ENCODE measurements at places on chromosomes 4 and X. TPM values are rescaled to one million over a fixed set of nuclear protein-coding genes. Genes with fewer than 3 reads are reported as not detected.

DNA sequence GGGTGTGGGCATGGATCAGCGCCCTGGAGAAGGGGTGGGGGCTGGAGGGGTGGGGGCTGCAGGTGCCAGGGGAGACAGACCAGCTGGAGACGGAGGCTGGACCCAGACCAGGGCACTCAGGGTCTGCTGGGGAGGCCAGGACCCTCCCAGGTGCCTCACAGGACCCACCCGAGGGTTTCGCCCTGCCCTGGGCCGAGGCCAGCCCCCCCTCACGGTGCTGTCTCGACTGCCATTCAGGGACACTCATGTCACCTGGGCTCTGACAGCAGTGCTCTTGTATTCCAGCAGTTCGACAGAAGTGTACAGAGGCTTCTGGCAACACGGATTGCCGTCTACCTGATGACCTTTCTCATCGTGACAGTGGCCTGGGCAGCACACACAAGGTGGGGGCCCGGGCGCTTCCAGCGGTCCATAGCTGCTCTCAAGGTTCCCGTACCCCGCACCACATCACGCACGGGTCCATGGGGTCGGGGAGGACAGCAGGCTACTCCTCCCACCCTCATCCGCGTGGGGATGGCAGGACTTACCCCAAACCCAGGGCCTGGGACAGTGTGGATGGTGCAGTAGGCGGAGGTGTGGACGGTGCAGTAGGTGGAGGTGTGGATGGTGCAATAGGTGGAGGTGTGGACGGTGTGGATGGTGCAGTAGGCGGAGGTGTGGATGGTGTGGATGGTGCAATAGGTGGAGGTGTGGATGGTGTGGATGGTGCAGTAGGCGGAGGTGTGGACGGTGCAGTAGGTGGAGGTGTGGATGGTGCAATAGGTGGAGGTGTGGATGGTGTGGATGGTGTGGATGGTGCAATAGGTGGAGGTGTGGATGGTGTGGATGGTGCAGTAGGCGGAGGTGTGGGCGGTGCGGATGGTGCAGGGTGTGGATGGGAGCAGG, 18.1 kb downstream of the TMEM175 start:
- DNase-seq: no peak

- no peak for DNase-seq
Observed at GRCh38 chr4:3418029-3418762, 23.6 kb upstream of the HGFAC start.

DNA sequence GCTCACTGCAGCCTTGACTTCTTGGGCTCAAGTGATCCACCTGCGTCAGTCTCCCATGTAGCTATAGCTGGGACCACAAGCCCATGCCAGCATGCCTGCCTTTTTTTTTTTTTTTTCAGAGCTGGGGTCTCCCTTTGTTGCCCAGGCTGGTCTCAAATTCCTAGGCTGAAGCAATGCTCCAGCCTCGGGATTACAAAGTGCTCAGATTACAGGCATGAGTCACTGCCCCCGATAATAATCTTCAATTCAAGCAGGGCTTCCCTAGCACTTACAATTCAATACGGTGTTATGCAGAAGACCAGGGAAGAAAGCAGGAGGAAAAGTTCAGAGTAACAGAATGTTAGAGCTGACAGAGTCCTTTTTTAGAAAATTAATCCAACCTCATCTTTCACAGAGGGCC, 26.1 kb downstream of the OTOP1 start:
- DNase-seq: no peak

GRCh38 chrX:22136711-22137110, 104.6 kb downstream of the PHEX start:
- DNase-seq: no peak

- no peak for DNase-seq
Observed at GRCh38 chrX:110286106-110286505, 31.8 kb downstream of the AMMECR1 start.

DNA sequence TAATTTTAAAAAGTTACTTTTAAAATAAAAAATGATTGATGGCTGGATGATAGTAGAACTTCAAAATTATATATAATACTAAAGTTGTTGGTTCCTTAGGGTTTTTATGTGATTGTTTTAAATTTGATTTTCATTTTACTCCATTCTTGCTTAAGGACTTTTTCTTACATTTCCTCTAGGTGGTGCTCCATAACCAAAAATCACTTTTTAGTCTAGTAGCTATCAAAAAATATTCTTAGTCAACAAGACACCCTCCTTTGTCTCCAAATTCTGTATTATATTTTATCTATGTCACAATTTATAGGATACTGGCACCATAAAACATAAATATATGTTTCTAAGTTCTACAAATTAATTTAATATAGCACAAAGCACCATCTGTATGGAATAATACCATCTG, 67.2 kb upstream of the BRWD3 start:
- no peak for DNase-seq

- DNase-seq: no peak
Observed at GRCh38 chr4:53688186-53688790, 97.0 kb upstream of the LNX1 start.

DNA sequence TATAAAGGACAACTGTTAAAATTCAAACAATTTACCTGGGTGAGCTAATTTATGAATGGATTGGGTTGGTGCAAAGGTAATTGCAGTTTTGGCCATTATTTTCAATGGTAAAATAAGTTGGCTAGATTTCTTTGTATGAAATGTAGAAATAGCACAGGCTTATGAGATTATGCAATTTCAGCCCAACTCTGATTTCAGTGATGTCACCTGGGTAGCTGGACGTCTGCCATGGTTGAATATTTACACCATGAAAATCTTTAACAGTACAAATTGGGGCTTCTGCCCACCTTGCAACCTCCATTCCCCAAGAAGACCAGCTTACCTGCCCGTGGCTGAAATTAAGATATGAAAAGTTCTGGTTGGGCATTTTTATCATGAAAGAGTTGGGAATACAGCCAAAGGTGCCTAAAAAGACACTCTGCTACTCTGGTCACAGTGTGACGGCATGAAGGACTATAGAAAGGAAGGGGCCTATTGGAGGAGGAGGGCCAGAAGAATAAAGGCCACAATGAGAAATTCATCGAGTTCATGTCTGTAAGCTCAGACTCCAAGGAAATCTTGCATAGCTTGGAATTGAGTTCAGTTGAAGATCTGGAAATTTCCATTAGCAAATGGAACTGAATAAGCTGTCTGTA, 29.7 kb downstream of the EGF start:
- DNase-seq: no peak

GRCh38 chr4:82372517-82373485, 990 bp downstream of the HNRNPD start:
- DNase-seq: no peak

DNA sequence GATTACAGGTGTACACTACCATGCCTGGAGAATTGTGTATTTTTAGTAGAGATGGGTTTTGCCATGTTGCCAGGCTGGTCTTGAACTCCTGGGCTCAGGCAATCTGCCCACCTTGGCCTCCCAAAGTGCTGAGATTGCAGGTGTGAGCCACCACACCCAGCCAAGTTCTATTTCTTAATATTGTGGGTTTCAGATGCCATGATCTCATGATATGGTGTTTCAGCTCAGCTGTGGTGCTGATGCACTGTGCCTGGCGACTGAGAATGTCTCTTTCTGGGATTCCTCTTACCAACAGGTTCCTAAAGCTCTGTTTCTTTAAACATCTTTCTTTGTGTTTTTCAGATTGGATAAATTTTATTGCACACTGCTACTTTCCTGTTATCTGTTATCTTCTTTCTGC, 17.3 kb upstream of the NDUFC1 start:
- DNase-seq: no peak

DNA sequence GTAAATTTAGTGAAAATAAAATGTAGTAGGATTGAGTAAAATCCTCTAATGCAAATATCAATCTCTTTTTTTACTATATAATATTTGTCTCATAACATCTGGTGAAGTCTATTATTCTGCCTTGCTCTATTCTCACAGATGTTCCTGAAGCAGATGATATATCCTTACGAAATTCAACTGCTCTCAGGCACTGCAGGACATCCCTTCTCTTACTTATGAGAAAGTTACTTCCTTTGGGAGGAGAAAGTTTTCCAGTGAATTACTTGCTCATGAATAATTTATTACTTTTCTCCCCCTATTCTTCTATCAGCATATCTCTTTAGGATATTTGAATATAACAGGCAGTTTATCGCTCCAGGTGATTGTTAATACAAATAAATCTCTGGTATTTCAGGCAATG, 75.6 kb upstream of the AGA start:
- DNase-seq: no peak

Gene MAOA
- 299 TPM for total RNA-seq

Gene HSFX3
- total RNA-seq: not detected

Gene AKAP14
- not detected for total RNA-seq

Gene ADH1C
- 4.8 TPM for total RNA-seq

Gene SORCS2
- 3.3 TPM for total RNA-seq

Gene MAGEC1
- not detected for total RNA-seq

Gene UNC5C
- total RNA-seq: 2.4 TPM

Measured in esophagus muscularis mucosa (tissue), 4 donors.